MCF 10A (cell line): ENCODE measurements at places on chromosomes 2 and 18. TPM values are rescaled to one million over a fixed set of nuclear protein-coding genes. Genes with fewer than 3 reads are reported as not detected.

AQP12B gene
- total RNA-seq: not detected in 2 replicates

PUM2 gene
- 86.7 and 94.0 TPM in 2 replicates for total RNA-seq

MYO1B gene
- total RNA-seq: 204 and 241 TPM in 2 replicates

SP5 gene
- total RNA-seq: not detected in 2 replicates

LBX2 gene
- not detected in 2 replicates for total RNA-seq

CNGA3 gene
- not detected in 2 replicates for total RNA-seq

SULT1C4 gene
- total RNA-seq: not detected in 2 replicates

ADAM23 gene
- total RNA-seq: 0.12 TPM in 1 of 2 replicates, not detected in the other

TUBA3E gene
- total RNA-seq: not detected in 2 replicates

BCL2L11 gene
- 5.8 and 8.4 TPM in 2 replicates for total RNA-seq

DNA sequence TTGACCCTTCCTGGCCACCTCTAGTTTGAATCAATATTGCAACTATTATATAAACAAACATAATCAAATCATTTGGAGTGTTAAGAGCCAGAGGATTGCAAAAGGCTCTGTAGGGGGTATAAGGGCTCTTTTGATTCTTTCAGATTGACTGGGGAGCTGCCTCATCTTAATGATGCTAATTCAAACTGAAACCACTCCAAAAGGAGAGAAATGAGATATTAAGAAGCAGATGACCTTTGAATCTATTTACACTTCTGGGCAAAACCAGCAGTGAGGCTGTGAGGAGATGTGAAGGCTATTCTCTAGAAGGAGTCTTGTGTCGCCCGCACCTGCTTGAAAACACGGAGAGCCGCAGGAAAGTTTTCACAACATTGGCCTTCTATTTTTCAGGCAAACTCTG lies 311.2 kb upstream of the CRIM1 start:
- no peak for DNase-seq
- H3K4me1 ChIP-seq: no peaks in the 10 kb centered on the region
- H3K27me3 ChIP-seq: peaks cover 15% of the 10 kb centered on the region
- no peaks in the 10 kb centered on the region for H3K36me3 ChIP-seq
- no peak overlapping the region for H3K4me3 ChIP-seq

- H3K4me3 ChIP-seq: no peak overlapping the region
- peak overlapping the region; percentile 89 for H3K27ac ChIP-seq
- H3K27me3 ChIP-seq: no peaks in the 10 kb centered on the region
- H3K36me3 ChIP-seq: no peaks in the 10 kb centered on the region
- H3K4me1 ChIP-seq: peaks cover 25% of the 10 kb centered on the region
- peak; percentile 35 for DNase-seq
Observed at GRCh38 chr18:23142251-23142929, 7.1 kb downstream of the CABLES1 start.

DNA sequence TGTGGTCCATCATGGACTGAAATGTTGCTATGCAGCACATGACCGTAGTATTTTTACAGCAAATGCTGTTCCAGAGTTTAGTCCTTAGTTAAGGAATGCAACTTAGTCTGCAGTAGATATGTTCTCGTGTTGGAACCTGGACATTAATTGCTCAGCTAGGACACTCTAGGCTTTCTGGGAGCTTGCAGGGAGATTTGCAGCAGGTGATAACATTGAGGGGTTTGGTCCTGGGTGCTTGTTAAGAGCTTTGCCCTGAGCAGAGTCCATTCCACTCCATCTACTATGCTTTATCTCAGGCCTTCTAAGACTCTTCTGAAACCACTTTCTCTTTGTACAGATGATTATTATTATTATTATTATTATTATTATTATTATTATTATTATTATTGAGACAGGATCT lies 27.1 kb downstream of the DRC1 start:
- H3K4me1 ChIP-seq: no peaks in the 10 kb centered on the region
- no peak for DNase-seq
- no peaks in the 10 kb centered on the region for H3K36me3 ChIP-seq

DNA sequence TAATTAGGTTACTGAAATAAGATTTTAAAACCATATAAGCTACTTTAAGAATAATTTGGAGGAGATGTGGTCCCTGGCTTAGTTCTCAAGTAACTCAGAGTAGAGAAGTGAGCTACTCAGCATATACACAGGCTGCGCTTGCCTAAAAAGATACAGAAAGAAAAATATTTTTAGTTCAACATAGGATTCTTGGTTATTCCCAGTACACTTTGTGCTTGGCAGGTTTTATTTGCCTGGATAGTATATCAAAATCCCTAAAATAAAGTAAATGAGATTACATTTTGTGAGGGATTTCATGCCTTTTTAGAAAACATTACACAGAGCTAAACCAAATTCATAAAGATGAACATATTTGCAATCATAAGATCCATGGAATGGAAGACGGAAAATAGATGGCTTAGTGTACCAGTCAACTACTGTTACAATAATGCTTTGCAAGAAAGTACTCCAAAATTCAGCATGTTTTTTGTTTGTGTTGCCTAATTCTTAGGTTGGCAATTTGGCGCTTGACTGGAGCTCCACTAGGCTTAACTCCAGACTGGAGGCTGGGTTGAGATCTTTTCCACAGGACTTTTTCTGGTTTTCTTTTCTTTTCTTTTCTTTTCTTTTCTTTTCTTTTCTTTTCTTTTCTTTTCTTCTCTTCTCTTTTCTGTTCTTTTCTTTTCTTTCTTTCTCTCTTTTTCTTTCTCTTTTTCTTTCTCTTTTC lies 600.5 kb upstream of the SYT4 start:
- no peak for DNase-seq
- no peaks in the 10 kb centered on the region for H3K36me3 ChIP-seq
- peaks cover 8% of the 10 kb centered on the region for H3K4me1 ChIP-seq
- no peaks in the 10 kb centered on the region for H3K27me3 ChIP-seq
- H3K27ac ChIP-seq: no peak overlapping the region
- no peak overlapping the region for H3K4me3 ChIP-seq

GRCh38 chr18:45830917-45831316 lies 5.4 kb downstream of the SIGLEC15 start:
- H3K4me3 ChIP-seq: no peak overlapping the region
- H3K27ac ChIP-seq: no peak overlapping the region
- H3K4me1 ChIP-seq: peaks cover 13% of the 10 kb centered on the region

- H3K4me3 ChIP-seq: peak overlapping the region; percentile 80
- peaks cover 14% of the 10 kb centered on the region for H3K36me3 ChIP-seq
- peak overlapping the region; percentile 84 for H3K27ac ChIP-seq
- peaks cover 13% of the 10 kb centered on the region for H3K4me1 ChIP-seq
Observed at GRCh38 chr2:42809819-42810120, 17.4 kb upstream of the HAAO start.

DNA sequence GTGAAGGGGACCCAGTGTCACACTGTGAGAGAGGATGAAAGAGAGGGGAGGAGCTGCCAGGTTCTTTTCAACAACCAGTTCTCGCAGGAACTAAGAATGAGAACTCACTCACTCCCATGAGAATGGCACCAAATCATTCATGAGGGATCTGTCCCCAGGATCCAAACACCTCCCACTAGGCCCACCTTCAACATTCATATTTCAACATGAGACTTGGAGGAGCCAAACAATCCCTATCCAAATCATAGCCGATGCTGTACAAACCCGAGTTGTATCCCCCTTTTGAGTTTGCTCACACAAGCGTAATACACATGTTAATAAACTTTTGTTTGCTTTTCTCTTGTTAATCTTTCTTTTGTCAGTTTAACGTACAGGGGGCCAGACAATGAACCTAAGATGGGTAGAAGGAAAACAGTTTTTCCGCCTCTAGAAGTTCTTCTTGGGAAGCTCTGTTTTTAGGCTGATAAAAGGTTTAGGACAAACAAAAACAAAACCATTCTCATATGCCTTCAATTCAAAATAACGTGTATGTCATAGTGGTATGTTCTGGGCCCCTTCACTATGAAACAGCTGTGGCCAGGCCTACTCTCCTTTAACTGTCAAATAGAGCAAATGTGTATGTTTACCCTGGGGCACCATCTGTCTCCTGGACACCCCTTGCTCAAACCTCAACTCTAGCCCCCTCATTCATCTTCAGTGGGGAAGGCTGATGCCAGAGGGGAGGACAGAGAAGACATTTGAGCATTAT lies 9.1 kb upstream of the TMEM37 start:
- no peak overlapping the region for H3K27ac ChIP-seq
- H3K27me3 ChIP-seq: no peaks in the 10 kb centered on the region
- H3K4me3 ChIP-seq: no peak overlapping the region
- H3K4me1 ChIP-seq: peaks cover 13% of the 10 kb centered on the region

DNA sequence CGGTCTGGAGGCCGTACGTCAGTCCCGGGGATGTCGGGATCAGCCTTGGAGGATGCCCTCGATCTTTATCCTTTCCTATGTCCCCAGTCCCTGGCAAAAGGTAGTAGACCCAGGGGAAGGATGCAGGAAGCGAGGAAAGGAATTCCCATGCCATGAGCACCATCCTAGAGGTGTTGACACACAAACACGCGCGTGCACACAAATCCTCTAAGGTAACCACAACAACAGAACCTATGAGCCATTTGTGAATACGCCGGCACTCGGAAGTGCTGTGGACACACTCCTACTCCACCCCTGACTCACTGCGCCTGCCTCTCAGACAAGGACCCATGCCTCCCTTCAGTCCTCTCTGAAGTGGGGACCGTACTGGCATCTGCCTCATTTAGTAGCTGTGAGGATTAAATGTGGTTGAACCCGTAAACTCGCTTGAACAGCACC lies 11.3 kb upstream of the MLPH start:
- H3K4me1 ChIP-seq: peaks cover 13% of the 10 kb centered on the region
- H3K4me3 ChIP-seq: peak overlapping the region; percentile 79
- H3K27ac ChIP-seq: no peak overlapping the region
- peak; percentile 60 for DNase-seq

DNA sequence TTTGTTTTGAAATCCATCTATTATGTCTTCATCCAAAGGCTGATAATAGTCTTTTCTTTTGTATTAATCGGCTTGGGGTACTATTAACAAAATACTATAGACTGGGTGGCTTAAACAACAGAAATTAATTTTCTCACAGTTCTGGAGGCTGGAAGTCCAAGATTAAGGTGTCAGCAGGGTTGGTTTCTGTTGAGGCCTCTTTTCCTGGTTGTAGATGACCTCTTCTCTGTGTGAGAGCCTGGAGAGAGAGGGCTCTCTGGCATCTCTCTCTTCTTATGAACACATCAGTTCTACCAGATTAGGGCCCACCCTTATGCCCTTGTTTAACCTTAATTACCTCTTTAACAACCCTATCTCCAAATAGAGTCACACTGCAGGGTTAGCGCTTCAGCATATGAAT lies 14.2 kb upstream of the KCTD1 start:
- H3K4me1 ChIP-seq: peaks cover 5% of the 10 kb centered on the region
- no peaks in the 10 kb centered on the region for H3K36me3 ChIP-seq
- no peak for DNase-seq
- no peak overlapping the region for H3K4me3 ChIP-seq

DNA sequence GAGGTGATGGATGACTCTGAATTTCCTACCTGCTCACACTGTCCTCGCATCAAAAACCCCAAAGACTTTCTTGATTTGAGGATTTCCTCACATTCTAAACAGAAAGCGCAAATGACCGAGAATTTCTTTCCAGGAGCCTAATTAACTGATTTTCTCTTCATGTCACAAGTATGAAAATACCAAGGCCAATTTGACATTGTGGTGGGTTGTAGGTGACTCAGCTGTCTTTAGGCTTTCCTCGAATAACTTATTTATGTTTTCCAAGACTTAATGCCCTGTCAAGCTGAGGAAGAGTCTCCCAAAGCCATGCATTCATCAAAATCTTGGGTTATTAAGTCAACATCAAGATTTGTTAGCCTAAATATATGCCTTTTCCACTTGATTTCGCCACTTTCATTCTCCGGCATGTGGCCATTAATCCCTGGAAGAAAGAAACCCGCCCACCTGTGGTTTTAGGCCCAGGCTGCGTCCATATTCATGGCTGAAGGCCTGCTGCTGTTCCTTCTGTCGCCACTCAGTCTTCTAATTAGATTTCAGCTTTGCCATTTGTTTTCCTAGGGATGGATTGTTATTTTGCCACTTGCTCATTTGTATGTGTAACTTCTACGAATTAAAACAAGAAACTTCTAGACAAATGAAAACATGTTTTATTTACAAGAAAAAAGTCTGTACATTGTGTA lies 84.9 kb downstream of the ST6GAL2 start:
- peaks cover 11% of the 10 kb centered on the region for H3K4me1 ChIP-seq
- H3K27me3 ChIP-seq: no peaks in the 10 kb centered on the region
- no peak for DNase-seq

DNA sequence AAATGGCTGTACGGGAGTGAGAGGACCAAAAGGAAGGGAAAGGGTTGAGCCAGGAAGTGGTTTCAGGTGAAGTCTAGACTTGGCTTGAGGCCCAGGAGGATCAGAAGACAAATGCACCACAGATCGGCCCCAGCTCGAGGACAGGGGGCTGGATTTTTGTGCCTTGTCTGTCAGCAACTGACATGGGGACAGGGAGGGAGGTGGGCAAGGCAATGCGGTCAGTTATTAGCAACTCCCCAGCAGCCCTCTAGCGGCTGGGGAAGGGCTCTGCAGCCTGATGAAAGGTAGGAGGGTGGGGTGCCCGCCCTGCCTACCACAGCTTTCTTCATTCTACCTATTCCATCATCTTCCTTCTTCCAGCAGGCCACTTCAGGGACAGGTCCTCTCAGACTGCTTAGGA lies 50.0 kb downstream of the CPO start:
- no peaks in the 10 kb centered on the region for H3K27me3 ChIP-seq
- no peak overlapping the region for H3K4me3 ChIP-seq
- DNase-seq: peak; percentile 59

GRCh38 chr18:30358555-30358954 lies 684.0 kb downstream of the DSC3 start:
- H3K27ac ChIP-seq: no peak overlapping the region
- no peaks in the 10 kb centered on the region for H3K36me3 ChIP-seq
- H3K4me3 ChIP-seq: no peak overlapping the region
- peak; percentile 95 for DNase-seq
- no peaks in the 10 kb centered on the region for H3K27me3 ChIP-seq

GRCh38 chr2:112195167-112195766 lies 57.1 kb downstream of the FBLN7 start:
- H3K27me3 ChIP-seq: no peaks in the 10 kb centered on the region
- peak; percentile 3 for DNase-seq
- H3K4me3 ChIP-seq: no peak overlapping the region
- no peaks in the 10 kb centered on the region for H3K36me3 ChIP-seq
- no peaks in the 10 kb centered on the region for H3K4me1 ChIP-seq

GRCh38 chr2:16623564-16624435 lies 41.8 kb downstream of the CYRIA start:
- H3K27me3 ChIP-seq: no peaks in the 10 kb centered on the region
- DNase-seq: no peak
- peaks cover 6% of the 10 kb centered on the region for H3K4me1 ChIP-seq

DNA sequence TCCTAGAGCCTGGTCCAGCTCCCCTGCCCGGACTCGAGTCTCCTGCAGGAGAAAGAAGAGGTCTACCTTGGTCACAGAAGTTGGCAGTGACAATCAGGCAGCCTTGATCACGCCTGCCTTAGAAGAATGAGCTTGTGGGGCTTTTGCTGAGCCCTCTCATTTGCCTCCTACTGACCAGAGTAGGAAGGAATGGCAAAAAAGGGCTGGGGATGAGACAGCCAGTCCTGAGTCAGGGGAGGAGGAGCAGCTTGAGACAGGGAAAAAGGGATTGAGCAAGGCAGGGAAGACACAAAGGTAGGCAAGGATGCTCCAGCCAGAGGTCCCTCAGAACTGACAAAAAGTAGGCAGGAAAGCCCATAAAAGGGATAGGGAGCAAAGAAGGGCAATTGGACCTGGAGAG lies 6.0 kb downstream of the WDR54 start:
- no peak for DNase-seq
- H3K4me3 ChIP-seq: no peak overlapping the region
- H3K27me3 ChIP-seq: no peaks in the 10 kb centered on the region
- peaks cover 82% of the 10 kb centered on the region for H3K36me3 ChIP-seq
- no peak overlapping the region for H3K27ac ChIP-seq
